Stimulated activated CD4-positive, alpha-beta T cell treated with anti-CD3 and anti-CD28 coated beads, Interleukin-4, amount 100 ng/mL, for 24 hours (primary cell): ENCODE measurements at places on chromosomes 1 and 21.
A peak's percentile ranks its signal among the peaks of the same experiment; 100 is the strongest.

DNA sequence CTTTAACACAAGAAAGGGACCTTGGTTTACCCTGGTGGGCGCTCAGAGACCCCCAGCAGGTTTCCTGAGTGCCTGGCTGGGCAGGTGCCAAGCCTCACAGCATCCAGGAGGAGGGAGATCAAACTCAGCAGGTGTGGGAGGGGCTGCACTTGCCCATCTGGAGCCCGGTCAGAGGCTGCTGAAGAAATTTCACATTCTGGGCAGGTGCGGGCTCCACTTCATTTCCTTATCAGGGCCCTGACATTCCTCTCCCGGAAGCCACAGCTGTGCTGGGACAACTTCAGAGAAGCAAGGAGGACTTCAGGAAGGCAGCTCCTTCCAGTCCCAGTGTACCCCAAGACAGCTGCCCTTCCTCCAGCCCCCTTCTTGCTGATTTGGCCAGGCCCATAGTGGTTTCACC, 82.9 kb downstream of the ITPKB start:
- no peak for DNase-seq

DNA sequence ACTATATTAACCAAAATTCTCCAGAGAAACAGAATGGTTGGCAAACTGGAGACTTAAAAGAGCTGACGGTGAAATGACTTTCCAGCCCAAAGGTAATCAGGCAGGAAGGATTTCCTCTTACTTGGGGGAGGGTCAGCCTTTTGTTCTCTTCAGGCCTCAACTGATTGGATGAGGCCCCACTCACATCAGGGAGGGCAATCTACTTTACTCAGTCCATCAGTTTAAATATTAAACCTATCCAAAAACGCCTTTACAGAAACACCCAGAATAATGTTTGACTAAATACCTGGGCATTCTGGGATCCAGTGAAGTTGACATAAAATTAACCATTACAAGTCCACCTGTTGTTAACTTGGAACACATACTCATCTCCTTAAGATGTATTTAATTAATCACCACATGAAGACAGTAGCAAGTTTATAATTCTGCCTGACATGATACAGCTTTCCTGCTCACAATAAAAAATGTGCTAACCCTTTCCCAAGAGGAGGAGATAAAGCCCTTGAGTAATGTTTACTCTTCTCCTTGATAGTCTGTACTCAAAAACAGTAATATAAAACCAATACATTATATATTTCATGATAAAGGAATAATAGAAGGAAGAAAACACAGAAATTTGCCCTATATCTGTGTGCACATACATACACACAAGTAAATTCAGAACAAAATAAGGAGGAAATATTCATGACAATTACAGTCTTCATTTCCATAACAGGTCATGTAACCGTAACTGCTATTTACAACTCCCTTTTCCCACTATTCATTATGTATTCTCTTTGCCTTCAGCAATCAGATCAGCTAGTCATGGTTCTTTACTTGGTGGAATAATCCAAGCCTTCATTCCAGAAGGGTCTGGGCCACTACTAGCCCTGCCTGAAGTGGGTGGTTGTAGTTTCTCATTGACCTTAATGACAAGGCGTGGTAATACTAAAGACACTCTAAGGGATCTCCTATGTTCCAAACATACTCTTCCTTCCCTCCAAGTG, 107.5 kb upstream of the RUNX1 start:
- no peak for DNase-seq

DNA sequence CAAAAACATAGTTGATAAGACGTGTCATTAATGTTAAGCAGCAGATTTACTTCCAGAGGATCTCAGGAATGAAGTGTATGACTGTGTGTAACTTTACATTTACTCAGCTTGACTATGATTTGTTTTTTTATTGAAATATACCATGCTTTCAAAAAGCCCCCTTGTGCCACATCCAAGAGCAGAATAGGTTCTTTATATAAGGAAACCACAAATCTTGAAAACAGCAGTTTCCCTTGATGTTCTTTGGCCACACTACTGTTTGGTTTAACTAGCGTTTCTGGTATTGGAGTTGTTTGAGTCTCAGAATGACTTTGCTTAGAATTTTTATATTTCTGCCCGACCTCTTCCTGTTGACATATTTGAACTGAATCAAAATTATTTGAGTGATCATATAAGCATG, 25.0 kb downstream of the LRRC8C start:
- DNase-seq: no peak

DNA sequence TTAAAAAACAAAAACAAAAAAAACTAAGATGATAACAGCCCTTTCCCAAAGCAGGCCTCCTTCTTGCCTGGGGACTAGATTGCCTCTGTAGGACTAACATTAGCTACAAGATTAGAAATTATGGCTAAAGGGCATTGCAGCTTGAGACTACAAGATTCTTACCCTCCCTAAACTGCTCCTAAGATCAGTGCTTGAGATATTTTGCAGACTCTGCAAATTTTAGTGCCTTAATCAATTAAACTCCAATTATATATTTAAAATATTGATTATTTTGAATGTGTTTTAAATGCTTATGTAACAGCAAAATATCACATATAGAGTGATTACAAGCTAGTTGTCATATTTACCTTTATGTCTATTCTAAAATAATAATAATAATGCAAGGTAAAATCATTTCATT, 47.4 kb upstream of the SLC5A9 start:
- no peak for DNase-seq

- no peak for DNase-seq
Measured at GRCh38 chr1:2458687-2459086, 17.4 kb upstream of the PLCH2 start.

- DNase-seq: no peak
Measured at GRCh38 chr1:11072216-11072917, 12.5 kb upstream of the SRM start.

GRCh38 chr1:183180218-183180617, 5.8 kb upstream of the LAMC2 start:
- DNase-seq: no peak

DNA sequence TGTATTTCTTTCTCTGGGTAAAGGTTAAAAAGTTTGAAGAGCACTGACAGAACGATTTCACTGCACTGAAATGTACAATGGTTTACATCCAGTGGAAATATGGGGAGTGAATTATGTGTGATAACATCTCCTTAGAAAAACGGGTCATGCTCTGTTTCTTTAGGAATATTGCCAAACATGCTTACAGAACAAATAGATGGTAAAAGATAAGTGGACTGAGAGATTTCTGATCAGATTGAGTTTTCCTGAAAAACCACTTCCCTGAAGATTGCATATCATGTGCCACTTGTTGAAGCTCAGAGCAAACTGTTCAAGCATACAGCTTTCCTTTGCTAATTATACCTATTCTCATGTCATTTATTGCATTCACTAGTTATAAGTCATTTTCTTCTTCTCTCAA, 29.9 kb upstream of the DISP1 start:
- no peak for DNase-seq

GRCh38 chr1:221565711-221566110, 176.2 kb downstream of the DUSP10 start:
- DNase-seq: no peak

DNA sequence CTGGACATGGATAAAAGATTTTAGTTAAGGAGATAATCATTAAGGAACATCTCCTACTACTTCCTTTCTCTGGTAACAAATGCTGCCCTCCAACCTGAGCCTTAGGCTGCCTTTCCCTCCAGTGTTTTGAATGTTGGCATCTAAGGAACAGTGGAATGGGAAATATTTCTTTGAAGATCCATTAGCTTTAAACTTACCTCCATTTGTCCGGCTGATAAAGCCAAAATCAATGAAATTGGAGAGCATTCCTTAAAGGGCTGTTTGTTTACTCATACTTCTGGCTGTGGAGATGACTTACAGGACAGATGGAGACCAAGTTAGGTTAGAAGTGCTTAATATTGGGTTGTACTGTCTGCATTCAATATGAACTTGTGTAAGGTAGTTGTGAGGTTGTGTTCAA, 439.1 kb downstream of the PLA2G4A start:
- DNase-seq: no peak

DNA sequence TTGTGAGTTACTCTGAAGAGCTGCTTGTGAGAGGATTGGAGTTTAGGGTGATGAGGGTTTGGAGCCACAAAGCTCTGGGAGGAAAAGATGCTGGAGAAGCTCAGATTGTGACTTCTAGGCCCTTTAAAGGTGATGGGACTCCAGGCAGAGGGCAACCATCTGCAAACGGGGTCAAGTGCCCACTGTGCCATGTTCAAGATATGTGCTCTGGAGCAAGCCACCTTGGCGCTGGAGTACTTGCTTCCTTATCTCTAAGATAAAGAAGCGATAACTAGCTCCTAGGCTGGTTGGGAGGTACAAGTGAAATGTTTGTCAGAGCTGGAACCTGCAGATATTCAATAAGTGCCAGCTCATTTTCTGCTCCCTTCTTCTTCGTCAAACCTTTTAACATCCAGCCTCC, 14.3 kb upstream of the FOXE3 start:
- DNase-seq: no peak

DNA sequence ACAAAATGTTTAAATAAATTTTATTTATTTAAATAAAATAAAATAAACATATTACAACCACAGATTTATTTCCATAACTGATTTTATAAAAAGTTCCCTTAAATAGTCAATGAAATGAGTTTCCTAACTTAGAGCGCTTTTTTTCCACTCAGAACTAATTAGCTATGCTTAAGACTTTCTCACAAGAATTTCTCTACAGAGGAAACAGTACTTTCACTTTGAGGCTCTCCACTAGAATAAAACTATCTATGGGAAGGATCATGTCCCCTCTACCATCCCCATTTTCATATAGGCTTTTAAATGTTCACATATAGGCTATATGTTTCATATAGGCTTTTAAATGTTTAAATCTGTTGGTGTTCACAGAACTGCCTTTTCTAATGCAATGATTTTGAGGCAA, 40.0 kb upstream of the DPH5 start:
- no peak for DNase-seq

GRCh38 chr1:150259217-150259616, 1.6 kb downstream of the CA14 start:
- no peak for DNase-seq

DNA sequence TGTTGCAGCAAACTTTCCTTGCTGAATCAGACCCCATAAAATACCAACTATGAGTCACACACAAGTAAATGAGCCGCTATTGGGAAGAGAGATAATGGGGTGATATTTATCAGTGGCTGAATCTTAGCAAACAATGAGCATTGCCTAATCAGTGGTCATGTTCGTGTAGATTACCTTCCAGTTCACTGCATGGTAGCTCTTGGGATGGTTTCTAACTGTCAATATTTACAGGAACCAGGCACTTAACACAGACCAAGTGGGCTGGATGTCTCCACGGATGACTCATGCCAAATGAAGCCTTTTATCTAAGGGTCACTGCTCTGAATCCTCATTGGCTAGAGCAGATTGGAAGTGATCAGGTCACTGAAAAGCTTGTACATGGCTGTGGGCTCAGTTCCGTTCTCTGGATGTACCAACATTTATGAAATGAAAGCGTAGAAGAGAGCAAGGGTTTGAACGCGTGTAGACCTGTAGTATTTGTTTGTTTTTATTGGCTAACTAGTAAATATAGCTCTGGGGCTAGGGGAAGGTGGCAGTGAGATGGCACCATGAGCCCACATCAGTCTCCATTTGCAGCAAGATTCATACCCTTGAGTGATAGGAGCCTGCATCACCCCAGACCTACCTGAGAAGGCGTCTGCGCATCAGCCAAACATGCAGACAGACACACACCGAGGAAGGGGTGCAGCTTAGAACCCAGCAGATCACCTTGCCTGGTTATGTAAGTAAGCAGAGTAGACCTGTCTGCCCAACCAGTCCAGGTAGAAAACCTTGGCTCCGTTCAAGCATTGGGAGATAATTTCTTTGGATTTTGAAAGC, 153.3 kb downstream of the TOMM20 start:
- DNase-seq: no peak

GRCh38 chr1:32241001-32241763, 5.8 kb upstream of the FAM167B start:
- DNase-seq: peak; percentile 34

- no peak for DNase-seq
Measured at GRCh38 chr1:201539561-201540431, 869 bp downstream of the NAV1 start.

DNA sequence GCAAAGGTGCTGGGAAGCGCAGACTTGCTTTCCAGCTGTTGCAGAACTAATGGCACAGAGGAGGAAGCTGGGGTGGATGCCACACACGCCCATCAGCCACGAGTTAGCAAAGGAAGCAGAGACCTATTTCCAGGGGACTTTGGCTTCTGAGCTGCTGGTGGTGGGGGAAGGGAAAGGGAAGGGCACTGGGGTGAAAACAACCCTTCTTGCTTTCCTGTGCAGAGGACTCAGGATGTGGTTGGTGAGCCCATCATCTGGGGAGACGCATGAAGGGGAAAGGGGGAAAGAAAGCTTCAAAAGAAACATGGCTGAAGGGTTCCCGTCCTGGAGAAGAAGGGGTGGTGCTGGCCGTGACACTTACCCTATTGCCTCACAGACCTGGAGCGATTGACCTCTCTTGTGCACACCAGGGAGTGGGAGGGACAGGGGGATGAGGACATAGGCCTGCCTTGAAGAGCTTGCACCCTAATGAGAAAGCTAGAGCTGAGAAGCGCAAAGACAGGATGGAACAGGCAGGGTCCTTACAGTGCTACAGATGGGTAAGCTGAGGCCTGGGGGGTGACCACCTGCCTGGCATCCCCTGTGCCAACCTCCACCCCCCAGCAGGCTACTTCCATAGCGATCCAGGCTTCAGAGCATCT, 140.8 kb upstream of the RAB4A start:
- DNase-seq: no peak

DNA sequence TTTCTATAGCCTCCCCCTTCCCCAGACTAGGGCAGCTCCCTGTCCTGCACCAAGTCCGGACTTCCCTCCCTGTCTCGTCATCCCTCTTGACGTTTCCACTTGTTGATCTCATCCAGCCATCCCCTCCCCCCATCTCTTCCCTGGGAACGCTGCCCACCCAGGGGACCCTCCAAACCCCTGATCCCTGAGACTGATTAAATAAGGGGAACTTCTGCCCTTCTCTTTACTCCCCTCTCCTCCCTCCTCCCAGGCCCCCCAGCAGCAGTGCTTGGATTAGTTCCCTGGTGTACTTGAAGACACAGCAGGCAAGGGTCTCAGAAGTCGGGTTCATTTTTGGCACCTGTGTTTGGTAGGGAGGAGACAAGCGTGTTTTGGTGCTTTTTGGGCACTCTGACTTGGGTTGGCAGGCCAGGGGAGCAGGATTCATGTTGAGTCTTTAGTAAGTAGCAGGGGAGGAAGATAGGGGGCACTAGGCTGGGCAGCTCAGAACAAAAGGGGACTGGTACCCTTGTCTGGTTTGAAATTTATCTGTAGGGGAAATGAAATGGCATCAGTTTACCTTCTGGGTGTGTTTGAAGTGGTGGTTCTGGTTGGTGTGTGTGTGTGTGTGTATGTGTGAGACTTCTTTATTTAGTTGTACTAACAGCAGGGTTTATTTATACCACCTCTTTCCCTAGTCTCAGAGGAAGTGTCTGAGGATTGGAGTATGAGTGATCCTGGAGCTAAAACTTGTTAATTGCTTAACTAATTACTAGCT, 11.1 kb downstream of the VANGL2 start:
- no peak for DNase-seq

DNA sequence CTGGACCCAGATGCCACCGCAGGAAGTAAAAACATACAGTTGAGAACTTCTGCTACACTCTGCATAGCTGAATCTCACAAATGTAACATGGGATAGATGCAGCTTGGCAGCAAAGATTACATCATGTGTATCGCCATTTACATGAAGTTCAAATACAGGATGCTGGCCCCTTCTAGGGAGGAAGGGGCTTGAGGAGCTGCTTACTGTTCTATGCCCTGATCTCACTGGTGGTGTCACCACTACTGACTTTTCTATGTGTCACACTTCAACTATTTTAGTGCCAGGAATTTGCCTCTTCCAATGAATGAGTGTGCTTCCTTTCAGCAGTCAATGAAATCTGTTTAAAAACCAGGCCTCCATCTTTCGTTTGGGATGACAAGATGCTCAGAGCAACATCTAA, 31.1 kb downstream of the MRAP start:
- DNase-seq: no peak
